Hypothalamus (tissue), 51 donors: ENCODE measurements at places on chromosomes 4 and X.

DNA sequence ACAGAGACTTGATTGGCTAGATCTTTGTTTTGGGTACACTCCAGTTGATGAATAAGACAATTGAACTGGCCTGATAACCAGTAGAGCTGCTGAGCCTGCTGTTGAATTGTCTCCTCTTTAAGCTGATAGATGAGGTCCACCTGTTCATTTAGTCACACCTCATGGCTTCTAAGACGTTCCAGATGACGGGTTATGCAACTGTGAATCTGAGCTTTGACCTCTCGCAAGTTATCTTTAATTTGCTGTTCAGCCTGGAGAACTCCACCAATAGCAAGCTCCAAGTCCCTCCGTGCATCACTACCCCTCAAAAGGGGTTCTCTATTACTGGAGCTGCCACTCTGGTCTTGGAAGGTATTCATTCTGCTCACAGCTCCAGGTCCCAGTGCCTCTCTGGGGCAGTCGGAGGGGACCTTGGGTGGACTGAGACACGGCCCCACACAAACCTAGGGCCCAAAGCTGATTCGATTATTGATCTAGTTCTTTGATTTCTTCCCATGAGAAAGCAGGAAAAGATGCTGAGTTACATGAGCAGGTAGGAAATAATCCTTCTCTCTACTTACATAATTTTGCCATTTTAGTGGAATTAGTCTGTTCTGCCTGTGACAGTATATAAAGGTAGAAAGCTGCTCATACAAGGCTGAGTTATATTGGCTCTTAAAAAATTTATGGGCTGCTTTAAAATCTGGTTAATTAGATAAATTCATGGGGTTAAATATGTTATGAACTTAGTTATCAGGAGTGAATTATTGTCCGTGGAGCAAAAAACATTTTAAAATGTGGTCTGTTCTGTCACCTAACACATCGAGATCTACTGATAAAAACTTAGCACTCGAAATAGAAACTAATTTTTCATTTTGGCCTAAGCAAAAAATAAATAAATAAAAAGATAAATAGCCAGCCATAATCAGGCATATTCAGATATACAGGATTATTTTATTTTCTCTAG is 6.8 kb downstream of the MMAA start:
- DNase-seq: no peak

- no peak for DNase-seq
Observed at GRCh38 chr4:101973361-101973760, 182.8 kb downstream of the BANK1 start.

GRCh38 chr4:138200236-138200590 is 41.9 kb downstream of the SLC7A11 start:
- DNase-seq: no peak

- DNase-seq: no peak
Observed at GRCh38 chrX:150436195-150436594, 73.1 kb downstream of the MAMLD1 start.

GRCh38 chrX:20333672-20334071 is 67.0 kb upstream of the RPS6KA3 start:
- no peak for DNase-seq

DNA sequence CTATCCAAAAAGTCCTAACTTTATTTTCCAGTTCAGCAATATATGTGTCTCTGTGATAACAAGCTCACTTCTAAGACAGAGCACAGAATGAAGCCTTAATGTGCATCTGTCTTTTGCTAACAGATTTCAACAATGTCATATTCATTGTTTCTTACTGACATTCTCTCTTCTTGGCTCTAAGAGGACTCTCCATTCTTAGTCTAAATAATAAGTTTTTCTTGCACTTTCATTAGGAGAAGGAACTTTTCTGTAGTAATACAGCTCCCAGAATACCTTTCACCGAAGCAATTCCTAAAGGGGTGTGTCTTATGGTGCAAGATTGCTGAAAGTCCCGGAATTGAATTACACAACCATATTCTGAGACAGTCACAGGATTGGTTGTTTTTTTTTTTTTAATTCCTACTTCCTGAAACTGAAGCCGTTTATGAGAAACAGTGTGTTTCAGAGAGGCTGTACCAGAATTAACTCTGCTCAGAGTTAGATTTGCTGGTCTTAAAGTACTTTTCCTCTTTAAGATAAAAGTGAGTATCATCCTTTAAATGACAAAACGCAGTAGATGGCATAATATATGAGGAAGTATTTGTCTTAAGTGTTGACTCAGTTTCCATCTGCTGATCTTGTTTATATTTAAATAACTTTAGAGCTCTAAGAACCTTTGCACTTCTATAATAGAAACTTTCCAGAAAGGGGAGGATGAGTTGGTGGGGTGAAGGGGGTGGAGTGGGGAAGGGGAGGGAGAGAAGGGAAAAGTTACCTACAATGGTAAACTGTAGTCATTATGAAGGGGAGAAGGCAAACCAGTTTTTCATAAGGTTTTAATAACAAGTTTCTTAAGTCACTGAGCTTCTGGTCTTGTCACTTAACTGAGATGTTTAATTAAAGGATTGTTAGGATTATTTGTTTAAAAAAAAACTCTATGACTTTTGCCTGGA is at the start of gene ALPK1:
Gene ALPK1 (plus strand): TSS at position 421 of the 932 bp plus-strand sequence.
- no peak for DNase-seq

- peak; percentile 25 for DNase-seq
Observed at GRCh38 chr4:3041192-3042142, 32.9 kb downstream of the HTT-AS start.

GRCh38 chr4:42683393-42683792 is 26.5 kb upstream of the ATP8A1 start:
- no peak for DNase-seq

DNA sequence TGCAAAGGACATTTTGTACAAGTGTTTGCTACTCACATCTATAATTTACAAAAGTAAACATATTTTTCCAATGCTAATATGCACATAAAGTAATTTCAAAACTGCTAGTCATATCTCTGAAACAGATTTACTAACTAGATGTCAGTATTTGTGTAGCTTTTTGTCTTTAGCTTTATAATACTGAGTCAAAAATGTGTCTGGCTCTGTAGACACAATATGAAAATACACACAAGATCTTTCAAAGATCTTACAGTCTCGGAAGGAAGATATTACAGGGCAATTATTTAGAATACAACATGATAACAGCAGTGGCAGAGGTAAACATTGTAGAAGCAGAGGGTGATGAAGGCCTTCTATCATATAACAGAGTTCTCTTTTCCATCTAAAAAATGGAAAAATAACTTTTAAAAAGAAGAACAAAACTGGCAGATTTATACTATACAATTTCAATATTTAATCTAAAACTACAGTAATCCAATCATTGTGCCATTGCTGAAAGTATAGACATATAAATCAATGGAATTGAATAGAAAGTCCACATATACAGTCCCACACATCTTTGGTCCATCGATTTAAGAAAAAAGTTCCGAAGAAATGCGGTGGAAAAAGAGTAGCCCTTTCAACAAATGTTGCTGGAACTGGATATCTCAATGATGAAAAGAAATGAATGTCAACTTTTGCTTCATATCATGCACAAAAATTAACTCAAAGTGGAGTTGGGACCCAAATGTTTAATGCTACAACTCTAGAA is 29.4 kb downstream of the ARAP2 start:
- DNase-seq: no peak
